NT2/D1 (cell line): ENCODE measurements at places on chromosomes 7 and 10.

- DNase-seq = no peak
Observed at GRCh38 chr10:1923586-1923985, 186.3 kb upstream of the ADARB2 start.

GRCh38 chr7:40775877-40776276 lies 641.1 kb downstream of the SUGCT start:
- DNase-seq = no peak

DNA sequence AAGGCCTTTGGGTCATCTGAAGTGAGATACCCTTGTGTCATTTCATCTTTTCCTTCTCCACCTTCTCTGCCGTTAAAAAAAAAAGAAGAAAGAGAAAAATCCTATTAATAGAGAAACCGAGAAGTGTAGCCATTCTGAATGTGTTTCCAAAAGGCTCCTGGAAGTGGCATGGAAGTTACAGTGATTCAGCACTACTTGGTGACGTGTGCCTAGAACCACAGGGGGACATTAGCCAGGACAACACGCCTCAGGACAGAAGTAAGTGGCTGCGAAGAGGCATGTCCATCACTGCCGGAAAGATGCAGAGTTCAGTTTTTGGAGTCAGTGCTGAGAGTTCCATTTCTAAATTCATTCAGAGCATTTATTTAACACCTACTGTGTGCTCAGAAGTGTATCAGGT lies 6.3 kb downstream of the HTRA1 start:
- DNase-seq = no peak

GRCh38 chr10:29517352-29517923 lies 117.3 kb downstream of the SVIL start:
- DNase-seq = peak; percentile 63

DNA sequence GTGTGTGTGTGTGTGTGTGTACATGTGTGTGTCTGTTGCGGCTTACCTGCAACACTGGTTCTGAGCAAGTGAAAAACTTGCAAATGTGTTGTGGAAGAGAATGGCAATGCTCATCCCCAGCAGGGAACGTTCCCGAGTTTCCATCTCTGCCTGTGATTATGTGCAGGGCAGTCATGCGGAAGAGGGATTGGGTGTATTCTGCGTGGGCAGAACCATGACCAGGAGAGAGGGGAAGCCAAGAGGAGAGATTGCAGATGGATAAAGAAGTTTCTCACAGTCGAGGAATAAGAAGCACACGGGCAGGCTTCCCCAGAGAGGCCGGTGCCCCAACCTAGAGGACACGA lies 99.9 kb downstream of the CTBP2 start:
- DNase-seq = no peak

DNA sequence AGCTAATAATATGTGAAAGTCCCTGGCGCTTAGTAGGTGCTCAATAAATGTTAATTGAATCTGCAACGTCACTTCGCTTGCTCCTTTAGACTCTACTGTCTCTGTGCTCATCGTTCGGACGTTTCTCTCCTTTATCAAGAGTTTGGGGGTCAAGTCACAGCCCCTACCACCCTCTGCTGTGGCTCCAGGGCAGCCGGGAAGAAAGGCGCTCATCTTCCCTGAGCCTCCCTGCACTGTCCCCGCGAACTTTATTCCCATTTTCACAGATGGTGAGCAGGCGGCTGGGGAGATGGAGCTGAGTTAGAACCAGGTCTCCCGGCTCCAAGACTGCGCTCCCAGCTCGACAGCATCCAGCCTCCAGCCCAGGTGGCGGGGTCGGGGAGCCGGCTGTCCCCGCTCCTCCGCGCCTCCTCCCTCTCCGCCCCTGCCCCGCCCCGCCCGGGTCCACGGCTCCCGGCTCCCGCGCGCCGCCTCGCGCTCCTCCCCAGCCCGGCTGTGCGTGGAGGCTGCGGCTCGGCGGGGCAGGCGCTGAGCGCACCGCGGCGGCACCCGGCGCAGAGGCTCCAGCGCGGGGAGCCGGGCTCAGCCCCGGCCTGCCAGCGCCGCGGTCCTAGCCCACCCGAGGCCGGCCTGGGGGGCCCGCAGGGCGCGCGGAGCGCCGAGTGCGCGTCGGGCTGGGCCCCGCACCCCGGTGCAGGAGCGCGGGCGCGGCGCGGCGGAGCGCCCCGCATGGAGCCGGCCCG lies at the start of gene CLEC2L:
Gene CLEC2L, plus strand, starts transcription at position 487 of the 743 bp plus-strand sequence. Its CDS starts 243 bp downstream, at position 730.
- DNase-seq = no peak

GRCh38 chr10:58064714-58065528 lies 202.8 kb downstream of the IPMK start:
- DNase-seq = peak; percentile 48

DNA sequence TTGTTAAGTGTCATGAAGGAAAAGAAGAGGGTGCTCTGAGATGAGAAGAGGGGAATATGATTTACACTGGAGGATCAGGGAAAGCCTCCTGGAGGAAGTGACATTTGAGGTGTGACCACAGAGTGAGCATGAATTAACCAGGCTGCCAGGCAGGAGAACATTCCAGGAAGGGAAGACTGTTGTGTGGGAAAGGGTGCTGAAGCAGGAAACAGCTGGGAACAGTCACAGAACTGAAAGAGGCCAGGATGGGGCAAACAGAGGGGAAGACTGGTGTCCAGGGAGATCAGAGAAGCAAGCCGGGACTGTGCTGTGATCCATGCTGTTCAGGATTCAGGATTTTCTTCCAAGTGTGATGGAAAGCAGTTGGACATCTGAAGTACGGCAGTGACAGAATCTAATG lies 14.9 kb downstream of the HIPK2 start:
- DNase-seq = no peak

DNA sequence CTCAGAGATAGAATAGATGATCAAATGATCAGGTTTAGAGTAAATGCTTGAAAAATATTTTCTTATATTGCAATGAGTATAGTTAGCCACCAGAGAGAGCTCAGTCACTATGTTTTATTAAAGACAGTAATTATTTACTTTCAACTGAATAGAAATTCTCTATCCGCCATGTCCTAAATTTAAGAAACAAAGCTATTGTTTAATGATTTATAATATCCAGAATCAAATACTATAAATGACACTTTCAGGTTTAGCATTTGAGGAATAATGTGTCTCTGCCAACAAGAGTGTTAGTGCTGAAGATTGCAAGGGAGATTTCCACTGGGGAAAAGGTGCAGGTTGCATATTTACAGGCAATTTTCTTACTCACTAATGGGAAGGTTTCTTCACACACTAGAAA lies 184.7 kb downstream of the DGKB start:
- peak; percentile 36 for DNase-seq

GRCh38 chr7:126570845-126571244 lies 681.9 kb downstream of the GRM8 start:
- no peak for DNase-seq

GRCh38 chr10:126130271-126130710 lies 233.9 kb downstream of the FANK1 start:
- no peak for DNase-seq

- no peak for DNase-seq
Observed at GRCh38 chr10:72810976-72811375, 82.6 kb upstream of the OIT3 start.

DNA sequence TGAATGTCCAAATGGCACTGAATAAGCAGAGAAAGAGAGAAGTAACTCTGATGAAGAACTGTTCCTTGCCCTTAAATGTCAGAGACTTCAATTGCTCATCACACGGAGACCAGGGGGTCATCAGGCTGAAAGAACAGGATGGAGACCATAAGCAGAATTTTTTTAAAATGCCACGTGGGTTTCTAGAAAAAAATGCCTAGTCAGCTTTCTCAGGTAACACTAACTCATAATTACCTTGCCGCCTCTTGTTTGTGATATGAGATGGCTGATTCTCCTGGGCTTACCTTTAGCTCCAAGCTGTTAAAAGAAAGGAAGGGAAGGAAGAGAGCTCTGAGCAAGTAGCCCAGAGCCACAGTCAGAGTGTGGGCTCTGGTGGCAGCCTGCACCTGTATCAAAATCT lies 372.0 kb downstream of the GPAM start:
- no peak for DNase-seq

DNA sequence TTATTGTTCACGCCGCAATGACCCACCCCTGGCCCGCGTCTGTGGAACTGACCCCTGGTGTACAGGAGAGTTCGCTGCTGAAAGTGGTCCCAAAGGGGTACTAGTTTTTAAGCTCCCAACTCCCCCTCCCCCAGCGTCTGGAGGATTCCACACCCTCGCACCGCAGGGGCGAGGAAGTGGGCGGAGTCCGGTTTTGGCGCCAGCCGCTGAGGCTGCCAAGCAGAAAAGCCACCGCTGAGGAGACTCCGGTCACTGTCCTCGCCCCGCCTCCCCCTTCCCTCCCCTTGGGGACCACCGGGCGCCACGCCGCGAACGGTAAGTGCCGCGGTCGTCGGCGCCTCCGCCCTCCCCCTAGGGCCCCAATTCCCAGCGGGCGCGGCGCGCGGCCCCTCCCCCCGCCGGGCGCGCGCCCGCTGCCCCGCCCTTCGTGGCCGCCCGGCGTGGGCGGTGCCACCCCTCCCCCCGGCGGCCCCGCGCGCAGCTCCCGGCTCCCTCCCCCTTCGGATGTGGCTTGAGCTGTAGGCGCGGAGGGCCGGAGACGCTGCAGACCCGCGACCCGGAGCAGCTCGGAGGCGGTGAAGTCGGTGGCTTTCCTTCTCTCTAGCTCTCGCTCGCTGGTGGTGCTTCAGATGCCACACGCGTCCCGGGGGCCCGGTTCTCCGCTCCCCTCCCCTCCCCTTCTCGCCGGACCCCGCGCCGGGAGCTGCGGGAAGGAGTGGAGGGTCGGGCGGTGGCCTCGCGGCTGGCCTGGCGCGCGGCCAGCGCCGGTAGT lies at the start of gene CBX3:
Gene CBX3, plus strand, starts transcription at position 499 of the 772 bp plus-strand sequence. CDS start 1,254 bp downstream, outside the sequence.
- peak; percentile 97 for DNase-seq

DNA sequence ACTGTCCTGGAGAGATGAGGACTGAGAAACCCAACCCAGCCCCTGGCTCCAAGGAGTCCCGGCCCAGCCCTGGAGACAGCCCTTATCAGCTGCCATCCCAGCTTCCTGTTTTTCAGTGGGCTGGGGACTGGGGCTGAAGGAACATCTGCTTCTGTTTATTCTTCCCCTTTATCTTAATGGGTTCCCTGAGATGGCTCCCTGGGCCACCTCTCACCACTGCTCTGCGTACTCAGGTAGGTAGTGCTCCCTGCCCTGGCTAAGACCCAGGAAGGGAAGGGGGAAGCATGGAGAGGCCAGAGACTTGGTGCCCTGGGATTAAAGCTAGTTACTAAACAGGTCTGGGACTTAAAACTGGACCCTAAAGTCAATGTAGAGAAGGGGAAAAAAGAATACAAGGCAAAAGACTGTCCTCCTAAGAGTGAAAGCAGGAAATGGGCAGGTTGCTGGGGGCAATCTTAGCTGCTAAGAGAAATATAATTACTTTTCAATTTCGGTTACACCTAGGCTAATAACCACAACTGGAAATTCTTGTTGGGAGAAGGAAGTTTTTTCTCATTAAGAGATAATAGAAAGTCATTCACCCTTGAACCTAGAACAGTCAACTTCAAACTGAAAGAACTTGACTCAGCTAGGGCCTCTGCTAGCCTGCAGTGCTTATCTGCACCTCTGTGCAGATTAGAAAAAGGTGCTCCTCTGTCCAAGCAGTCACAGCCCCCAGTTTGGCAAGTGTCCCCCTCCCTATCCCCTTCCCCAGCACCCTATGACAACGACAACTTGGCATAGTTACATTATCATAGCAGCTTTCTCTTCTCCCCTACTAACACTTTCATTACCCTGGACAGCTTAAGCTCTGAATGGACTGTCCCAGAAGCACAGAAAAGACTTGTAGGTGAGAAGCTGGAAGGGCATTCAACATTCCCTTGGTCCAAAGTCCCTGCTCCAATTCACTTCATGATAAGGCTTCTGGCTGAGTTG lies 65.6 kb upstream of the KDM7A start:
- no peak for DNase-seq

DNA sequence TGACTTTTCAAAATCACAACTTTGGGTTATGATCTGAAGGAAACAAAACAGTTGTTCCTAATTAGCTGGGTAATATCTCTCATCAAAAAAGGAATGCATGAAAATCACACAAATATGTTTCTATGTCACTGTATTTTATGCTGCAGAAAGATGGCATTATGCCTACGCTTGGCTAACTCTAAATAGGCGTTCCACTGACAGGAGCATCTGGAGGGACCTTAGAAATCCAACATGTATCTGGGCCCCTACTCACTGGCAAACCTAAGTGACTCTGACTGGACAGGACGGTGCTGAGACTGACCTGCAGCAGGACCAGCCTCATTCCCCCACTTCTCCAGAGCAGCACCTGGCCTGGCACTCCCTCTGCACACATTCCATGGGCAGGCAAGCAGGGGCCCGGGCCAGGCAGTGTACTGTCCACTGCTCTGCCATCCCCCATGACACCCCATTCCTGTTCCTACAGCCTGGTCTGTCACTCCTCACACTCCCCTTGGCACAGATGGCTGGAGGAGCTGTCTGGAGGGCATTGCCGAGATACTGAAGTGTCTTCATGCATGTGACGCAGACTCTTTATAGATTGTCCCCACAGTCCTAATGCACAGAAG lies 2.6 kb upstream of the MYL7 start:
- no peak for DNase-seq

DNA sequence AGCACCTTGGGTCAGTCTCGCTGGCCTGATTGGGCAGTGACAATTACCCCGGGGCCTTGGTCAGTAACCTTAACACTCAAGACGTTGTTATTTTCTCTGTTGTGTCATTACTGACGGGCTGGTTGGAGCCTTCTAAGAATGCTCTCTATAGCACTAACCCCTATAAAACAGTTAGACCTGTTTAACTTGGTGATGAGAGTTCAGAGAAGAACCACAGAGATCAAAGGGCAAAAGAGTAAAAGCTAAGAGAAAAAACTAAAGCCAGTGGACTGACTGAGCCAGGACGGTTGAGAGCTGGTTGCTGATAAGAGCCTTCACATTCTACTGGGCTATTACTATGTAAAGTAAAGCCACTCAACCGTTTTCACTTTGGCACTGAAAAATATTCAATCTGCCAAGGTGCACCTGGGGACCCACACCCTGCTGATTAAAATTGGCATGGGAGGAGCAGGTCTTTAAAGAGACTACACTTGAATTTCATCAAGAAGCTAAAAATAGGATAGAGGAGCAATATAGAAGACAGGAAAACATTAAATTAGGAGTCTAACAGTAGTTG lies 13.6 kb upstream of the ITGB1 start:
- DNase-seq = no peak

GRCh38 chr7:95723583-95724180 lies 48.7 kb upstream of the DYNC1I1 start:
- DNase-seq = peak; percentile 65

- DNase-seq = no peak
Observed at GRCh38 chr7:50664937-50665336, 99.7 kb upstream of the DDC start.

DNA sequence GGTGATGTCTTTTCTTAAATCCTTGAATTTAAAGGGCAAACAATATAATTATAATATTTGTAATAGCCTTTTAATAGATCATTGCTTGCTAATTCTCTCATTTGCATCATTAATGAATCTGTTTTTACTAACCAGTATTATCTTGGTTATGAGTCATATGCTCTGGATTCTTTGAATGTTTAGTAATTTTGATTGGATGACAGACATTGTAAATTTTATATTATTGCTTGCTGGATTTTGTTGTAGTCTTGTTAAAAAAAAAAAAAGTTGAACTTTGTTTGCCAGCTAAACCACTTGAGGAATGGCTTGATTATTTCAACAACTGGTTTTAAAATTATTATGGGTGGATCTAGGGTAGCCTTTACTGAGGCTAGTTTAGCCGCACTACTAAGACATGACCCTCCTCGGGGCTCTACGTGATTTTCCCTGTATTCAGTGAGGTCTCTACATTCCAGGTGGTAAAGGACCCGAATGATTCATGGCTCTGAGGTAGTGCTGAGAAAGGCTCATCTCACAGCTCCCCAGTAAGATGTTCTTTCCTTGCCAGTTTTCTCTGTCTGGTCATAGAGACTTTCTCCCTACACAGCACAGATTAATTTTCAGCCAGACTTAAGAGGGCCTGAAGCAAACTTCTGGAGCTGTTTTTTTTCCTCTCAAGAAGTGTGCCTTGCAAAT lies 8.5 kb downstream of the C10orf90 start:
- DNase-seq = no peak
